Right ventricle myocardium inferior (tissue), 1 donor: ENCODE measurements at places on chromosomes 4 and X.

- DNase-seq = peak; percentile 46
Measured at GRCh38 chr4:8225706-8226443, 26.8 kb downstream of the SH3TC1 start.

DNA sequence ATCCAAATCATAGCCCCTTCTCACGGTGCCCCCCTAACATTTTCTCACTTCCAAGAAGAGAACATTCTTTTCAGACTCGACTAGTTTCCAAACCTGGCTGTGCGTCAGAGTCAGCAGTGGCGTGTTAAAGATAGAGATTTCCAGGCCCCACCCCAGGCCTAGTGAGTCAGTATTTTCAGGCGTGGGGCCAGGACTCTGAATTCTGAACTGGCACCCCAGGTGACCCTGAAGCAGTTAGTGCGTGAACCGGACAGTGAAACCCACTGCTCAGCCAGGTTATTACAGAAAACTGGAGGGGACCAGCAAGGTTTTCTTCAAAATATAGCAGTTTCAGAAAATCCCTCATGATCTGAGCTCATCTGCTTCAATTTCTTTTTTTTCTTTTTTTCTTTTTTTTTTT lies 35.0 kb upstream of the BCOR start:
- no peak for DNase-seq

DNA sequence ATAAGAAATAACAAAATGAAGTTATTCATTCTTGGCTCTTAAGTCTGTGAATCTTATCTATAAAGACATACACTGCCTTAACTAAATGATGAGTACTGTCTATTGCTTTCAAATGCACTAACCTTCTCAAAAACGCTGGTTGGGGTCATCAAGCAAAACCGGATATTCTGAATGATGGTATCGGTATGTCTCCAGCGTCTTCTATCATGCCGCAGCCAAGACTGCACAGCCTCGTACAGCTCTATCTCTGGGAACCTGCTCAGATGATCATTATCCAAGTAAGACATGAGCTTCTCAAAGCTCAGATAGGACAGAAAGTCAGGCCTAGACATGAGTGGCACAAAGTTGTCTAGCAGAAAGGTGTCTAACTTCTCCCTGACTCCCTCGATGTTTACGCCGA lies 21.1 kb downstream of the KLHL15 start:
- no peak for DNase-seq

DNA sequence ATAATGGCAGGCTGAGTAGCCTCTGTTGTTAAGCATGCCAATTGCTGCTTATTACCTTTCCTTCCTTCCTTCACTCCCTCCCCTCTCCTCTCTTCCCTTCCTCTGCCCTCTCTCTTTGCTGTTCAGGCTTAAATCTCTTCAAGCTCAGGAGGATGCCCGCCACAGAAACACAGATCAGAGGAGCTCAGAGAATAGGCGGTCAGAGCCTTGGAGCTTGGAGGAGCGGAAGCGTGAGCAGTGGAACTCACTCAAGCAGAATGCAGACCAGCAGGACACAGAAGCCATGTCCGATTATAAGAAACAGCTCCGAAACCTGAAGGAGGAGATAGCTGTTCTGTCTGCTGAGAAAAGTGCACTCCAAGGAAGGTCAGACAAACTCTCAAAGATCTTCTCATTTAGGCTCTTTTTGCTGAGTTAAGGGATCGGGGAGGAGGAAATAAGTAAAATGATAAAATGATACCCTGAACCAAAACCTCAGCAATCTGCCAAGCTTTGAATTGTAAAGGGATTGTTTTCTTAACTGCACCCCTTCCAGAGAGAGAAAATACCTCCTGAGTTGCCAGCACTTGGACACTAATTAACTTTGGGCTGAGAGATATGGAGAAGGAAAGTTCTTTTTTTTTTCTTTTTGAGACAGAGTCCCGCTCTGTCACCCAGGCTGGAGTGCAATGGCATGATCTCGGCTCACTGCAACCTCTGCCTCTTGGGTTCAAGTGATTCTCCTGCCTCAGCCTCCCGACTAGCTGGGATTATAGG lies 20.9 kb downstream of the SPATA18 start:
- no peak for DNase-seq

DNA sequence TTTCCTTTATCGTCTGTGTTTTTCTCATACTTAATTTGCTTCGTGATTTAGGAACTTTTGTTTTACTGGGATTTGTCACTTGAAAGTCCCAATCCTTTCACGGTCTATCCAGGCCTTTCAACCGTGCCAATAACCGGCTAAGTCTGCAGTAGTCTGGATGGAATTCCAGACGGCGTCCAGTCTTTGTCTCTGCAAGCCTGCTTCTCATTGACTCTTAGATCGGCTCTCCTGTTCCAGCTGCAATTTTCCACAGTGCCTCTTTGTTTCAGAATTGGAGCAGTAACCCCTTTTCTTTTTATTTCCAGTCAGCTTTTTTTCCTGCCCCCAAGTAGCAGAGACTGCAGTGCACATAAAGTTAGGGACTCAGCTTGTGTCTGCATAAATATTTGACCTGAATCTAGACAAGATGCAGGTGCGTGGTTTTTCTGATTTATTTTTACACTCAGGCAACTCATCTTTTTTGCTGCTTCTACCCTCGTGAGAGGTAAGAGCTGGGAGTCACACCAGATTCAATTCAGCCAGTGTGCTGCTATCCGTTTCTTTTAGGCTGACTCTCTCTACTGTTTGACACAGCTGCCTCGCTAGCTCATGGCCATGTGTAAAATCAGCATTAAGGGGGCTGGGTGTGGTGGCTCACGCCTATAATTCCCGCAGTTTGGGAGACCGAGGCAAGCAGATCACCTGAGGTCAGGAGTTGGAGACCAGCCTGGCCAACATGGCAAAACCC lies 37.4 kb upstream of the DHRSX start:
- no peak for DNase-seq

- DNase-seq = no peak
Measured at GRCh38 chr4:87555773-87556619, 26.8 kb upstream of the SPARCL1 start.

- DNase-seq = no peak
Measured at GRCh38 chr4:105875233-105875632, 20.0 kb upstream of the NPNT start.

DNA sequence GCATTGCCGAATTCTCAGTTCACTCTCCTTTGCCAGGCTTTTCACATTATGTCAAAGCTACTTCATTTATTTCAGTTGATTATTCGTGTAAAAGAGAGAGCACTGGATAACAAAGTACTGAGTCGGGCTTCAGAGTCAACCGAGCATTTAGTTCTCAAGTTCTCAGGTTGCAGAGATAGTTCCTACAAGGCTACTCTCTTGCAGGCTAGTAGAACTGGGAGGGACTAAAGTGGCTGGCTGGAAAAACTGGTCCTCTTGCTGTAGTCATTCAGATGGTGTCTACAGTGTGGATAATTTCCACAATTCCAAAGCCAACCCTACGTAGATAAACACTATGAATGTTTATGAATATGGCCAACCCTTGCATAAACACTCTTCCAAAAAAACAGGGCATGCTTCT lies 4.6 kb upstream of the CCNG2 start:
- no peak for DNase-seq

DNA sequence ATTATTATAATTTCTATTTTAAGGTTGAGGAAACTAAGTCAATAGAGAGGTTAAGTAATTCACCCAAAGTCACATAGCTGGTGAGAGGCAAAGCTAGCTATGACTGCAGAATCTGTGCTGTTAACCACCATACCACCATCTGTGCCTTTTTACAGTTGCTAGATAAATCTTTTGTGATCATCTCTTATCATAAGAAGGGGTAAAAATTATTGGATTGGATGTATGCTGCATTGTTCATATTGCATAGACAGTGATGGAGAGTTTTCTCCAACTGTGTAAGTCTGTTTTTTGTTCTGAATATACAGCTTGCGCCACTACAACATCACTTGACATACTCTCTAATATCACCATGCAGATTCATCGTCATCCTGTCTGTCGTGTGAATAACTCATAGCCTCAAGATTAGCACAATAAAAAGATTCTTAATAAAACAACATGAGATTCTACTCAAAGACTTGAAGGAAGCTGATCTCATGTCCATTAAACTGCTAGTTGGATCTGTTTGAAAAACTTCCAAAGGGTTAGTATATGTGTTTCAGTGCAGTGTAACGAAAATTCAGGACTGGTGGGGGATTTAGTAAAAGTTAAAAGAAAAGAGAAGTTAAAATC lies 495.9 kb downstream of the SPRY1 start:
- DNase-seq = no peak

DNA sequence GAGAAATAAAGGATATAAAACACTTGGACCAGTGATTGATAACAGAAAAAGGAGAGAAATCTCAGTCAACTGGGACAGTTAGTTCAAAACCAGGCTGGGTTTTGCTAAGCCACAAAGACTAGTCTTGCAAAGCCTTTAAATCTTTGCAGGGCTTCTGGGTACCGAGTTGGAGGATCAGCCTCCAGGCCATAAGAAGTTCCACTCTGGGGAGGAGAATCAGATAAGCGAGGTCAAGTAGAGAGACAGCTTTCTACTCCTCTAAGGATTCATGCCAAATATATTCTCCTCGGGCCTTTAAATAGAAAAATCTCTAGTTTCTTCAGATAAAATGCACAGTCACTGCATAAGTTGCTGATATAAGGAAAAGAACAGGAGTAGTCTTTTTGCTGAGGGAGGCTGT lies 92.7 kb downstream of the MFAP3L start:
- DNase-seq = no peak

- no peak for DNase-seq
Measured at GRCh38 chr4:116665716-116666115, 419.7 kb downstream of the TRAM1L1 start.

GRCh38 chr4:93810340-93810992 lies 18.1 kb upstream of the ATOH1 start:
- no peak for DNase-seq

- DNase-seq = no peak
Measured at GRCh38 chr4:40912460-40913184, 162.9 kb downstream of the NSUN7 start.

DNA sequence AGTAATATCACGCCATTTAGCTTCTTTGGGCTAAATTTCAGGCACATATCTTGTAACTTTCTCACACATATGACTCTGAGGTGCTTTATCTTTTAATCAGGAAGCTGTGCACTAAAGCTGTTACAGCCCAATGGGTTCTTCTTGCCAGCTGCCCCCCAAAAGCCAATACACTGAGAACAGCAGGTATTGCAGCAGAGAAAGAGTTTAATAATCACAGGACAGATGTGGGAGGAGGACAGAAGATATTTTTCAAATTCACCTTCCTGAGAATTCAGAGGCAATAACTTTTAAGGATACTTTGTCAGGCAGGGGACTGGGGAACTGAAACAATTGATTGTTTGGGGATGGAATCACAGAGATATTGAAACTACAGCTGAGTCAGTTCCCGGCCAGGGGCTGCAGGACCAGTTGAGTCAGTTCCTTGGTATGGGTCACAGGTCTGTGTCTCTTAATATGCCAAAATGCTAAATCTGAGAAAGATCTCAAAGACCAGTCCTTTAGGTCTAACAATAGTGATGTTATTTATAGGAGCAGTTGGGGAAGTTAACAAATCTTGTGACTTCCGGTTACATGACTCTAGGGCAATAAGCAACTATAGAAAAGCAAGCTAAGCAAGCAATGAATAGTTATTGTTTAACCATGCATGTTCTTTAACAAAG lies 28.1 kb downstream of the DDIT4L start:
- no peak for DNase-seq

- no peak for DNase-seq
Measured at GRCh38 chr4:6471307-6472007, 957 bp downstream of the PPP2R2C start.

DNA sequence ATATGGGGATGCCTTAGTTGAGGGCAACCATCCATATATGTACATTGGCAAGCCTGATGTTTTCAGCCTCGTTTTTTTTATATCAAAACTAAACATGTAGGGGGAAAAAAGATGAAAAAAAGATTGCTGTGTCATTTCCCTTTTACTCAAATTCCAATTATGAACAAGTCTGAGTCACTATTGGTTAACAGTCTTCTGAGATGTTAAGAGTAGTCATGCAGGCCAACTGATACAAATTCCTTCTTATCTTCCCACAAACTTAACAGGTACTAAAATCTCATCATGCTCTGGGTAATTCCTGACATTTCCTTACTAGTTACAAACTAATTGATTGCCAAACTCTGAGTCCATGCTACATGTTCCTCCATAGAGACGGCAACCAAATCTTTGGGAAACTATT lies 222.1 kb downstream of the FRMPD4 start:
- no peak for DNase-seq

GRCh38 chr4:73006286-73006990 lies 63.1 kb downstream of the COX18 start:
- DNase-seq = no peak

DNA sequence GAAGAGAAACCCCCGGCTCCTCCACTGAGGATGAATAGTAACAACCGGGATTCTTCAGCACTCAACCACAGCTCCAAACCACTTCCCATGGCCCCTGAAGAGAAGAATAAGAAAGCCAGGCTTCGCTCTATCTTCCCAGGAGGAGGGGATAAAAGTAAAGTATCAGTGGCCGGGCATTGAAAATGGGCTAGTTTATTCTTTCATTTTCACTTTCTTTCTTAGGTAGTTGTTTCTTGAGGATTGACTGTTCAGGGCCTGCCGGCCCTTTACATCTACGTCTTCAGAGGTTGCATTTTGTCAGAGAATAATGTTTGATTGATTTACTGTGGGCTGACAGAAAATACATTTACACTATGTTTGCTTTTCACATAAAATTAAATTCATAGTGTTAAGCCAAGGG lies 27.1 kb downstream of the PAK3 start:
- no peak for DNase-seq

DNA sequence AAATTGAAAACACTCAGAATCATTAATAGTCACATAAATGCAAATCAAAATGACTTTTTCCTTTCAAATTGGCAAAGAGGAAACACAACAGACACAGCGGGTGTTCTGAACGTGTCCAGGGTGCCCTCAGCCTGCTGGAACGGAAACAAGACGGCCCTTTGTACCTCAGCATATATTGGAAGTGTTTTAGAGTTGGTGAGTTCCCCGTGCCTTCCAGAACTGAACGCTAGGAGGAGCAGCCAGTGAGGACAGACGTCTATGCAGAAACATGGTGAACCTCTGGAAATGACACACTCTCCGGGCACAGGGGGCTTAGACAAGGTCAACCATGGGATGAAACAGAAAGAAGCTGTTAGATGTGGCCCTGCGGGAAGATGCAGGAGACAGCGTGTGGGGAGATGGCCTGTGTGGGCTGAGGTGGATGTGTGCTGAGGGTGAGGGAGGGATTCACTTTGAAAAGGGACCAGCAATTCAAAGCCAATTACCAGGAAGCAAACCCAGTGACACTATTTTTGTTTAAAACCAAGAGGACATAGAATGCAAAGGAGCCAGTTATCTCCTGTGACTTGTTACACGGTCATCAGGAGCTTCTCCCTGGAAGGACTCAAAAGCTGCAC lies 40.4 kb downstream of the RNF212 start:
- DNase-seq = peak; percentile 71

- DNase-seq = no peak
Measured at GRCh38 chrX:47239199-47239598, 6.4 kb downstream of the USP11 start.

GRCh38 chr4:38280323-38280706 lies 320.1 kb downstream of the PTTG2 start:
- DNase-seq = no peak

- DNase-seq = no peak
Measured at GRCh38 chr4:53914313-53915016, 149.9 kb downstream of the CHIC2 start.
